ENCODE measurements at places on chromosomes 5 and 9.

DNA sequence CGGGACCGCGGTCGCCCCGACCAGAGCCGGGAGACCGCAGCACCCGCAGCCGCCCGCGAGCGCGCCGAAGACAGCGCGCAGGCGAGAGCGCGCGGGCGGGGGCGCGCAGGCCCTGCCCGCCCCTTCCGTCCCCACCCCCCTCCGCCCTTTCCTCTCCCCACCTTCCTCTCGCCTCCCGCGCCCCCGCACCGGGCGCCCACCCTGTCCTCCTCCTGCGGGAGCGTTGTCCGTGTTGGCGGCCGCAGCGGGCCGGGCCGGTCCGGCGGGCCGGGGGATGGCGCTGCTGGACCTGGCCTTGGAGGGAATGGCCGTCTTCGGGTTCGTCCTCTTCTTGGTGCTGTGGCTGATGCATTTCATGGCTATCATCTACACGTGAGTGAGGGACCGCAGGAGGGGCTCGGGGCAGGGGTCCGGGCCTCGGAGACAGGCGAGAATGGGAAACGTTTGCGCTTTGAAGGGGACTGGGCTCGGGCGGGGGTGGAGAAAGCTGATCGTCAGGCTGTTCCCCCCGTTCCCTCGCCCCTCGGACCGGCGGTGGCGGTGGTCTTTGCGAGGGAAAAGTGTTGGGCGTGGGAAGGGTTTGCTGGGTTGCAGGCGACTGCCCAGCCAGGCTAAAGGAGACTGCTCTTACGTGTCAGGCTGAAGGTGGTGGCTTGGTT, 457 bp downstream of the UGCG start:
- no peak for DNase-seq

DNA sequence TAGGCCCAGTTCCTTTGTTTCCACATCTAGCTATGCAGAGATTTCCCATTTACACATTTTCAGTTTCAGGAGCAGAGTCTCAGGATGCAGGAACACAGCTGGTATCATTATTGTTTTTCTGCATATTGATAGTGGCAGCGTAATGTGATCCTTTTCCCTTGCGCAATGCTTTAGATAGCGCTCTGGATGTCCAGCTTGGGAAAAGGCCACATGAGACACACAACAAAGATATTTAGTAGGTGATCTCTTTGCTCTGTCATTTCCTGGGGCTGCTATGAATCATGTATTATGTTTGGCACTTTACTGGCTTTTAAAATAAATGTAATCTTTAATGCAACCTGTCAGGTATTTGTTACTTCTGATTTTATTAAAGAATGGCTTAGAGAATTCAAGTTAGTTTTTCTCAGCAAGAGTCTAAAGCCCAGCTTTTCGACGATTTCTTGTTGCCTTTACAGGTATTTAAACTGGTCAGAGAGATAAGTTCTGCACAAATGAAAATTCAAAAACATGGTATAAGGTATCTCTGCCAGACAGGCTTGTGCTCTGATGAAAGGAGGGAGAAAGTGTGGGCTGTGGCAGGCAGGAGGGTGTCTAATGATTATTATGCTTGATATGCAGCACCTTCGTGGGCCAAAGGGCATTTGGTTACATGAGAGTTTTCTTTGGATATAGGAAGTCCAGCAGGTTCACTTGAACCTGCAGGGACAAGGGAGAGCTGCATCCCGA, 42.2 kb downstream of the PTTG1 start:
- DNase-seq, result no peak

- no peak for DNase-seq
Measured at GRCh38 chr5:151550146-151550545, 41.0 kb downstream of the FAT2 start.

- DNase-seq, result no peak
Measured at GRCh38 chr5:67027171-67027570, 169.4 kb downstream of the CD180 start.

GRCh38 chr5:2295476-2295875, 412.8 kb upstream of the IRX4 start:
- no peak for DNase-seq

DNA sequence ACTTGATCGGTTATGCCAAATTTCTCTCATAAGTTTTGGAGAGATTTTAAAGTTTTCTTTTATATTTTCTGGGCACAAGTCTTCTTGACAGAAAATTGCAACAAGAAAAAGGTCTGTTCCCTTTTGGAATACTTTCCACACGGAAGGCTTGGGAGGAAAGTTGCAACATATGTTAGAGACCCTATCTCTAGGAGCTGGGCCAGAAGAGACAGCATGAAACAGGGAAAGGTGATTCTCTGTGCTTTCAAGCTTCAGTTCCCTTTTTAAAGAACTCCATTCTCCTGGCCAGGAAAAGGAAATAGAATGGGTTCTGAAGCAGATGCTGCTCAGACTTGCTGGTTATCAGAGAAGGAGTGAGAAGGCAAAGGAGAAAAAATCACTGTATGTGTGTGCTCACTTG, 368.3 kb downstream of the SPATA31D1 start:
- no peak for DNase-seq

GRCh38 chr9:102569436-102569835, 425.7 kb upstream of the CYLC2 start:
- no peak for DNase-seq

DNA sequence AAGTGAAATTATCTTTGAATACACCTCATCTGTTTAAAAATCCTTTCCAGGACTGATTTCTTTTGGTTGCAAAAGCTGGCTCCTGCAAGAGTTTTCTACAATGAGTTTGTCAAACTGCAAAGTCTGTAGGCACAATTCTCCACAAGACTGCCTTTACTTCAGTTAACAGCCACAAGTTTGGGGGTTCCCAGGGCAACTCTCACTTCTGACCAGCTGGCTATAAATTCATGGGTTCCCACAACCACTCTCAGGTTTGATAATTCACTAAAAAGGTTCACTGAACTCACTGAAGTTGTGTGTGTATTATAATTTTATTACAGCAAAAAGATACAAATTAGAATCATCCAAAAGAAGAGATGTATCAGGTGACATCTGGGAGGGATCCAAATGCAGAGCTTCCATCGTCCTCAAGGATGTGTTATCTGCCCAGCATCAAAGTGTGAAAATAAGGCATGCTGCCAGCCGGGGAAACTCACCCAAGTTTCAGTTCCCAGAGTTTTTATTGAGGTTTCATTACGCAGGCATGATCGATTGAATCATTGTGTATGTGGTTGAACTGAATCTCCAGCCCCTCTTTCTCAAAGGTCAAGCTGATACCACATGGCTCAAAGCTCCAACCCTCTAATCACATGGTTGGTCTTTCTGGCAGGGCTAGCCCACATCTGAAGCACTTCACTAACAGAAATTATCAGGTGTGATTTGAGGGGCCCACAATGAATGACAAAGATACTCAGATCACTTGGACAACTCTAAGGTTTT, 19.0 kb upstream of the PSIP1 start:
- DNase-seq, result peak; percentile 94

DNA sequence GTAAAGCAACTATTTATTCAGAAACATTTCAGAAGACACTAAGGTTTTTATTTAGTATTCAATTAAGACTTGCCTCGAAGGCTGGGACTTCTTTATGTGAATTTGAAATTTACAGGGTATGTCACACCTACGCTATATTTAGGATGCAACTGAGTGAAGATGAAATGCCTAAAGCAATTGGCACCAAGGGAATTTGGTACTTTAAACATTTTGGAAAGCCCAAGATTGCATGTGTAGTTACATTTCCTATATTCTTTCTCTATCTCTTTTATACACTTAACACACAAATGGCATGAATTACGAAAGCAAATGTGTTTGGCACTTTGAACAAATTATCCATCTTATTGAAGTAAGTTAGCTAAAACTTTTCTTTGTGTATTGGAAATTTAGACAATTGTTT, 633.3 kb downstream of the PDE4D start:
- DNase-seq, result no peak

DNA sequence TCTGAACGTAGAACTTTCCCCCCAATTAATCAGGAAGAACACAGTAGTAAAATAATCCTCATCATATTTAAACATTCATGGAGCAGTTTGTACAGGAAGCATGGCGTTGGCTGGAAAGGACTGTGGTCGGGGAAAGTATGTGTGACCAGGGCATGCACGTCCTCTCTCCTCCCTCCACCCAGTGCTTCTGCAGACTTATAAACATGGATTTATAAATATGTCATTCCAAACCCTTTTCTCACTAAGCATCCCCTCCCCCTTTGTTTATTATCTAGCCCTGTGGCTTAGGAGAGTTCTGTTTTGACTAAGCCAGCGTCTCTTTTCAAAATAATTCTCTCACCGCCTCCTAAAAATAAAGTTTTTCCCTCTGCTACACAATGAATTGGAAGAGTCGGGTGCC, 70.4 kb upstream of the DAP start:
- no peak for DNase-seq

GRCh38 chr5:59562756-59563389, 330.7 kb downstream of the PDE4D start:
- DNase-seq, result peak; percentile 75

DNA sequence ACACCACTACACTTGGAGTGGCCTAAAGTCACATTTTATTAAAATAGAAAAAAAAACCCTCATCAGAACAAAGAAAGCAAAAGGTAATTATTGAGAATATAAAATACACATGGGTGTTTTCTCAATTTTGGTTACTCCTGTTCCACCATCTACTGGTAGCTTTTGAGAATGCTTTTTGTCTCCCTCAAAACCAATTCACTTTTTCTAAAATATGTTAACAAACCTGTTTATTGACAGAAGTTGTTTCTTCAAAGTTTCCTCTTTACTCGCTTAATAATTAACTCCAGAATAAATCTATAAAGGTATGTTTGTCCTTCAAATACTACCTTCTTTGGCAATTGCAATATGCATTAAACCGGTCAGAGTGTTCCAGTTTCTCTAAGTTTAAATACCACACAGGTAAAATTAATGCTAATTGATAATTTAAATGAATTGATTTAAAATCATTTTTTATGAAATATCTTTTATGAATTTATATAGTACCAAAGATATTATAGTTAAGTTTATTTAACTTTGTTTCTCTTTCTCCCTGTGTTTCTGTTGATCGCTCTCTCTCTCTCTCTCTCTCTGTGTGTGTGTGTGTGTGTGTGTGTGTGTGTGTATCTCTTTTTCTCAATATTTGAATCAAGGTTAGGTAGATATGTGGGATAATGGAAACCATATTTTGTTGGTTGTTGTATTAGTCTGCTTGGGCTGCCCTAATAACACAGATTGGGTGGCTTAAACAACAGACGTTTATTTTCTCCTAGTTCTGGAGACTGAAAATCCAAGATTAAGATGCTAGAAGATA, 487.4 kb downstream of the PRDM9 start:
- no peak for DNase-seq

- DNase-seq, result no peak
Measured at GRCh38 chr5:151862811-151863472, 61.7 kb downstream of the GLRA1 start.

- DNase-seq, result no peak
Measured at GRCh38 chr5:61461417-61461816, 129.4 kb downstream of the ZSWIM6 start.

GRCh38 chr5:2139478-2139877, 256.8 kb upstream of the IRX4 start:
- DNase-seq, result no peak

- DNase-seq, result no peak
Measured at GRCh38 chr5:178640331-178641045, 13.6 kb upstream of the CLK4 start.

DNA sequence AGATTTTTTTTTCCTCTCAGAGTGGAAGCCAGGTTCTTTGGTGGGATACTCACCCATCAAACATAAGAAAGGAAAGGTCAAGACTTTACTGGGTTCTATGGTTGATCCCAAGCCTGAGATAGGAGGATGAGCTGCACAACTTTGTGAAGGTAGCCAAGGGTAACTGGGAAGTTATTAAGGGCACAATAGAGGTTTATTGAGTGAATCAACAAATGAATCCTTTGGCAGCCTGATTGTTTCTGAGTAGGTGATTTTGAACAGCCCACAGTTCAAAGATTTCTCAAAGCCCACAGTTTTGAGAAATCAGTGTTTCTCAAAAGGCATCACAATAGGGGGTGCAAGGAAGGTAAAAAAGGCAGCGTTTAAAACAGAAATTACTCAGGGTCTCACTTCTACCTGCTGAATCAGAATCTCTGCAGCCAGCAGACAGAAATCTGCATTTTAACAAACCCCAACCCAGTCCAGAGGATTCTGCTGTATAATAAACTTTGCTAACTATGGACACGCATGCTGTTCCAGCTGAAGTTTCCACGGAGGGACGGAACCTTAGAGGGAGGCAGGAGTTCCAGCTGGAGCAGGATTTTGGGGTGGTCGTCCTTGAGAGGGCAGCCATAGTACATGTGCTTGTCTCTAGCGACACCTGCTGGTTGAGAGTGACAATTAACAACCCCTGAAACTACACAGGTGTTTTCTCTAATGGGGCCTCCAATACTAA, 32.7 kb upstream of the FSD1L start:
- no peak for DNase-seq
